Thymus (tissue), 14 donors: ENCODE measurements at places on chromosomes 2 and 18. TPM values are rescaled to one million over a fixed set of nuclear protein-coding genes. Genes with fewer than 3 reads are reported as not detected.

DNA sequence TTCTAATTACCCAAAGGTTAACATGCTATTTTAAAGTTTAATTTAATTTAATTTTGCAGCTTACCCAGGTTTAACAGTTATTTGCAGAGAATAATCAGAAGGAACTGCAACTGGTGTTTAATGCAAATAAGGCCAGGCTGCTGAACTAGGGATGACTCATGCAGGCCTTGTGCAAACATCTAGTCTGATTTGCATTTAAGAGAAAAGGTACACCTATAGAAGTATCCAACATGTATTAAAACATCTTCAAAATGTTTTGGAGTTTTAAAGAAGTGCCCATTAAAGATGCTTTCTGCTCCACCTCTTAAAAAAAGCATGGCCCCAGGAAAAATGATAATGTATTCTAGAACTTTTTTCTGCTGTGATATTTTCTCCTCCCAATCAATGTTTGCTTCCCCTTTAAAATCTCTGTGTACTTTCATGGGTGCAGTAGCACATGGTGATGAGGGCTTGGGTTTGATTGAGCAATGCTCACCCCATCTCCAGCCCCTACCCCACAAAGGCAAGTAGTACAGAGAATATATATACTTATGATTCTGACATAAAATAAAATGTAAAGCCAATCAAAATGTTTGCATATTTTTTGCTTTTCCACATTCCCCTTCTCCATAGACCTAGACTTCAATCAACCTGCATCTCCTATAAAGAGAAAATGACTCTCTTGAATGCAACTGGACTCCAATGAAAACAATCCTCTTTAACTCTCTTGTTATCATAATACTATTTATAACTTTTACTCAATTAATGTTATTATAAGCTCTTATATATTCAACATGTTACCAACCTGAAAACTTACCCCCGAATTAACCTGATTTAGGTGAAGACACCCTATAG is 54.1 kb downstream of the ATP8B1 start:
- H3K27ac ChIP-seq: no peak overlapping the region
- DNase-seq: no peak

DNA sequence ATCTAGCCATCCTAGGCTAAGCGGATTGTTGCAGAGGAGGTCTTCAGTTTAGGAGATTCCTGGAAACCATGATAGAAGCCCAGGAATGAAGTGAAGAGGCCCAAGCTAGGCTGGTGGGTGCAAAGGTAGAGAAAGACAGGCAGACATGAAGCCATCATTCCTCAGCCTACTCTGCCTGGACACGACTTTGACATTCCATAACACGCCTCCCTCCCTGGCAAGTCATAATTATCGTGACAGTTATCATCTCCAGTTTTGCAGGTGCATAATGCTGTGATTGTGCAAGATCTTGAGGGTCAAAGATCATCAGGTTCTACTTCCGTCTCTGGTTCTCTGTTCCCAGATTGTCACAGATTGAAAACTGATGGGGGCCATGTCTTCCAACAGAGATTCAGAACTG is 15.2 kb upstream of the FZD5 start:
- H3K27me3 ChIP-seq: no peaks in the 10 kb centered on the region
- DNase-seq: no peak
- H3K4me3 ChIP-seq: no peak overlapping the region
- H3K27ac ChIP-seq: no peak overlapping the region

GRCh38 chr2:203534621-203535077 is 452 bp downstream of the RAPH1 start:
- H3K27ac ChIP-seq: peak overlapping the region; percentile 82
- H3K4me1 ChIP-seq: peaks cover 6% of the 10 kb centered on the region
- peaks cover 29% of the 10 kb centered on the region for H3K27me3 ChIP-seq

Gene ADGRF3
- 0.33 TPM for total RNA-seq

Gene INHA
- total RNA-seq: 0.05 TPM

DNA sequence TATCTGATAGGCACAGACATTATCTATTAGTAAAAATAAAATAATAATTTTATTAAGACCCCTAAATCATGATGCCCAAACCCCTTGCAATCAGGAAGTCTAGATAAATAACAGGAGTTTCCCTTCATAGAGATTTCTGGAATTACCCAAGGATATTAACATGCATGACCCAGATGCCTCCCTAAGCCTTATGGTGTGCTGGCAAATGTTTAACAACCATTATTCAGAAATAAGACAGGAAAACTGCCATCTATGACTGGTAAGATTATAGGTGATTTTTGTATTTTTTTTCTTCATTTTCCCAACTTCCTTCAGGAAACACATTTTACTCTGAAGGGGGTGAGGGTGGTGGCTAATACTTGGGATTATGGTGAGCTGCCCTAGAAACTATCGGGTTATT is 2.7 kb upstream of the PPP1CB start:
- peaks cover 13% of the 10 kb centered on the region for H3K4me1 ChIP-seq
- H3K27me3 ChIP-seq: no peaks in the 10 kb centered on the region
- no peak for DNase-seq

- no peak overlapping the region for H3K27ac ChIP-seq
- H3K27me3 ChIP-seq: no peaks in the 10 kb centered on the region
- peaks cover 4% of the 10 kb centered on the region for H3K4me1 ChIP-seq
- H3K4me3 ChIP-seq: no peak overlapping the region
- no peaks in the 10 kb centered on the region for H3K36me3 ChIP-seq
Measured at GRCh38 chr2:190767821-190768220, 112.8 kb upstream of the GLS start.
